ENCODE measurements at places on chromosomes 12 and 14.

DNA sequence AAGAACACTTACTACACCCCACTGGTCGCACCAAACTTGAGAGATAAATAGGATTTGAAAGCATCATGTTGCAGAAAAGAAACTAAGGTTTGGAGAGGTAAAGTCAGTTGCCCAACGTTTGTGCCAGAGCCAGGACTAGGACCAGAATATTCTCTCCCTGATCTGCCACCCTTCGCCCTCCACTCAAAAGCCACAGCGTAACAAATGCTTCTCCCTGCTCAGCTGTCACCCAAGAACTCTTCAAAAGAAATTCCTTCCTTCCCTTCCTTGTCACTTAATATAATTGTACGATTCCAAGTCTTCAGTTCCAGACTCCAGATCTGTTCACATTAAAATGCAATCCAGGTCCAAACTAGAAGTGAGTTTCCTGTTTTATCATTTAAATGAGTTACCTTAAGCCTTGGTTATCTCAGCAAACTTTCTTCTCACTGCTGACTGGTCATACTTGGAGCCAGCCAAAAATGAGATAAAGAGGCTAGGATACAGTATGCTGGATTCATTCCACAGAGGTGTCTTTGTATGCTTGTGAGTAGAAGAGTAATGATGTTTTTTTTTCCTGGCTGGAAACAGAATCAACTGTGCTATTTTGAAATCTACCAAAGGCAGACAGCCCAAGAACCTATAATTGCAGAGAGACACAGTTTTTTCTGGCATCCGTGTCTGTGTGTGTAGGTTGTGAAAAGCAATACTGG is 12.8 kb upstream of the PPFIBP1 start:
- DNase-seq, result no peak

- no peak for DNase-seq
Observed at GRCh38 chr14:21168055-21168454, 12.2 kb upstream of the OR5AU1 start.

DNA sequence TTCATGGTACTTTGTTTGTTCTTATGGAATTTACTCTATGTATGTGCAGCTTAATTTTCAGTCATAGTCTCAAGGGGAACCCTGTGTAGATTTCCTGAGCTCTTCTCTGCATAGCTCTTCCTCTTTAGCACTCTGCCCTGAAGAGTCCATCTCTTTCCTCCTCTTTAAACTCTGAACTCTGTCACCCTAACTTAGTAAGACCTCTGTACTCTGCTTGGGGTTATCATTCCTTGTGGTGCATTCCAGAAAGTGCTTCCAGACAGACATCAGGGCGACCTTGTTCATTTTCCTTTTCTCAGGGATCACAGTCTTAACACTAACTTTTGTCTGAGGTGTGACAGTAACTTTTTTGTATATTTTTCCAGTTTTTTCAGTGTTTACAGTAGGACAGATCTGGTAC is 179.3 kb downstream of the RAD51B start:
- DNase-seq, result no peak

DNA sequence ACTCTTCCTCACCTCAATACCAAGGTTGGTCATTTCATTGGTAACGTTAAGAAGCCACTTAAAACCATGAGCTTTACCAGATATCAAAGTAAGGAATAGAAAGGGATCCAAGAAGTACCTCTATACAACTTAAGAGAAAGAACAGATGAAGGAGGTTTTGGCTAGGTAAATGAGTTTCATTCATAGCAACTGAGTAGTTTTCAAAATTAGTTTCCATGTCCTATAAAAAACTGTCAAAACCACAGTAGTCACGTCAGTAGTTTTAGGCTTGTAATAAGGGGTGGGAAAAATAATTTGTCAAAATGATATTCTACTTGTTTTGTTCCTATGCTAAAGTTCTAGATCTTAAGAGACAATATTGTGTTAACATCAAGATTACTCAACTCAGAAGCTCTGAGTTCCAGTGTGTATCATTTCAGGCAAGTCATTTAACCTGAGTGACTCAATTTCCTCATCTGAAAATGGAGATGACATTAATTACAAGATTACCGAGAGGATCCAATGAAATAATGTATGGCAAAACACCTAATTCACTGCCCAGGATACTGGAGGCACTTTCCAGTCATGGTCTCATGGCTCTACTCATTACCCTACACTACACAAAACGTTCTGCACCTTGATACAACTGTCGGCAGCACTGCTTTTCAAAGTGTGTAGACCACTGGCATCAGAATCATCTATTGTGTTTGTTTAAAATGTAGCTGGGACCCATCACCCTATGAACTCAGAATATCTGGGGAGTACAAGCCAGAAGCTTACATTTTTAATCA is 24.1 kb upstream of the SLC6A13 start:
- DNase-seq, result no peak

GRCh38 chr14:89142366-89142765 is 274.7 kb downstream of the FOXN3 start:
- DNase-seq, result no peak

GRCh38 chr12:53483979-53484377 is 15.3 kb downstream of the MAP3K12 start:
- no peak for DNase-seq

DNA sequence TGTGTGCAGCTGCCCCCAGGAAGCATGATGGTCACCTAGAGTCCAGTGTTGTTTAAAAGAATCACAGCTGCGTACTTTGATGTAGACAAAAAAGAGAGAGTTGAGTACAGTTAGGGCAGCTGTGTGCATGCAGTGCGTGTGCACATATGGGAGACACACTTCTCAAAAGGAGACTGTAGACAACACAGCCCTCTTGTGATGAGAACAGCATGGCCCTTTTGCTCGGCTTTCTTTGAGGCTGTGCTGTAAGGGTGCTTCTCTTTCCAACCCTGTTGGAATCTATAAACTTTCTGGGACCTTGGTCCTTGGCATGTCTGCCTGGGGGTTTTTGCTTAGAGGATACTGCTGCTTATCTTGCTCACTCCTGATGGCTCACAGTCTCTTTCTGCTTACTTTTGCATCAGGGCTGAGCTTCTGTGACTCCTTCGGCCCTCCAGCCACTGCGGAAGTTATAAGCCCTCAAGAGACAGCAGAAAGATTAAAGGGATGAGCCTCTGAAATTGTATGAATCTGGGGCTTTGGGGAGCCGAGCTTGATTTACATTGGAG is 102.9 kb downstream of the DYRK2 start:
- no peak for DNase-seq

DNA sequence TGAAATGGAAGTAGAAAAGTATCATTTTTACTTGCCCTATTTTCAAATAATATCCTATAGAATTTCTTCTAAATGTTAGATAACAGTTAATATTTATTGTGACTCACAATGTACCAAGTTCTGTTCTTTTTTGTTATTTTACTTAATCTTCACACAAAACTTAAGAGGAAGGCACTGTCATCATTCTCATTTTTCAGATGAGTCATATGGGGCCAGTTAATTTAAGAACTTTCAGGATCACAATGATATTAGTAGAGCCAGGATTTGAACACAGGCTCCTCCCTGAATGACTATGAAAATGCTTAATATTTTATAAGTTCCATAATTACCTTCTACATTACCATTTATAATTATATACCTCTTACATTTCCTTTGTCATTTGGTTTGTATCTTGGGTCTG is 10.4 kb upstream of the TMEM260 start:
- DNase-seq, result no peak

DNA sequence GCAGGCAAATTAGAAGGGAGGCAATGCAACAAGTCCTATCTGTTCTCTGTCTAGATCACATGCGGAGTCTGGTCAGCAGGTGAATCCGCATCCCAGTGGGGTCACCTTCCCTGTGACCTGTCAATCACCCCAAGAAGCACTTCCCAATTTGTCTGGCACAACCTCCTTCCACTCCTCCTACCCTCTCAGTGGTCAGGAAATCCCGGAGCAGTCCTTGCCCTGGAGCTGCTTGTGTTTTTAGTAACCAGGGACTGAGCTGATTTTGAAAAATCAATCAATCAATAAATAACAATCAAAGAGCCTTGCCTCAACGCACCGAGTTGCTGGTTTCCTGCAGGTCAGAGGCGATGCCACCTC is 572 bp upstream of the ACSS3 start:
- DNase-seq, result no peak

- DNase-seq, result no peak
Observed at GRCh38 chr14:93219103-93219726, 12.2 kb downstream of the UBR7 start.

DNA sequence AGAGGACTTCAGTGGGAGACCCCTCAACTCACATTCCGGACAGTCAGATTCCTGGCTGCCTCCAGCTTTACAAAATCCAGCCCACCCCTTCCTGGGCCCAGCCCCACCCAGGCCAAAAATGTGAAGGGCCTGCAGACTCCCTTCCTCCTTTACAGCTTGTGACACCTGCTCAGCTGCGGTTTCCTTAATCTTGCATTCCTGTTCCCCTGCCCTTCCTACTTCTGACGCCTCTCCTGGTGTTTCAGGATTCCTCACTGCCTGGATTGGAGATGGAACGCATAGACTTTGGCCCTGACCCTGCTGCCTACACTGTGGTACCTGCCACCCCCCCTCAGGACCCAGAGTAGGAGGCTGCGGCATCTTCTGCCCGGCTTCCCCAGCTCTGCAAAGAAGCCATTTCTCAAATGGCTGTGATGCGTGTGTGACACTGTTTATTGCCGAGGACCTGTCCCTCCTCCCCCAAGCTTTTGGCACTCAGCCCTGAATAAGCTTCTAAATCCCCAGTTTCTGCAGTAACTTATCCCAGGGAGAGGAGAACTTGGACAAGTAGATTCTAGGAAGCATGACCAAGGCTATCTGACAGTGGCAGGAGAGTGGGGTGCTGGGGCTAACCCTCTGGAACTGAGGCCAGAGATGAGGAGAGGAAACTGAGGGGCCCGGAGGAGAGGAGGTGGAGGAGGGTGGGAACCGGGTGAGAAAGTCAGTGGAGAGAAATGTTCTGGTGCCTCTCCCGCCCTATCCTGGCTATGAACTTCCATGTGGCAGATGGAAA is 24.9 kb upstream of the BCDIN3D start:
- no peak for DNase-seq

DNA sequence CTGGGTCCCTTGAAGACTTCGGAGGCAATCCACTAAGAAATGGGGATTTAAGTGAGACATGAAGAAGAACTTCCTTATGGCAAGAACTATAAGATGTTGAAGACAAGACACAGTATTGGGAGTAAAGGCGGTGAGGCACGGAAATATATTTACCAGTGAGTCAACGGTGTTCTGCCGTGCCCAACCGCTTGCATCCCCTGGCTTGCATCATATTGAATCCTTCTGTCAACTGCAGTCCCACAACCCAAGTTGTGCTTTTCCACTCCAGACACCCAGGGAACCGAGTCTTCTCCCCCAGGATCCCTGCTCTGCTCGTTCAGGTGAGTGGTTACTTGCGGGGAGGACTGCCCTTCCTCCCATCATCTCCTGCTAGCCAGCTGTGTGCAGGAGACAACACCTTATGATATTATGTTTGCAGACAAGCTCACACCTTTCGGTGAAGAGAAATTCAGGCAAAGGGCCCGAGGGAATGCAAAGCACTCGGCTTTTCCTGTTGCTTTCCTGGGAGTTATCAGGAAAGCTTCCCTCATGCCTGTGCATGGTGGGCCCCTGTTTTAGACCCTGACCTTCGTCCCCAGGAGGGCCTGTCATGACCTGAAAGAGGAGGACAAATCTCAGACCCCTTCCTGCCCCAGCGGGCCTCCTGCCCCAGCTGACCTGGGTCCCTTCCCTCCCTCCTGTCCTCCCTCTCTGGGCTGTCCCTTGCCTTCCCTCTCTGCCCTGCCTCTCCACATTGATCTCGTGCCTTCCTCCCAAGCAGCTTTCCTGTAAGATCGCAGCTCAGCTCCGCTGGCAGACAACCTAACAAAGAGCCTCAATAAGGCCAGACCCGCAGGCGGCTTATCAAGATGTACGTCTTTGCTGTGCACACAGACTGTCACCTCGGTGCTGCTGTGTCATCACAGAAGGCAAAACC is 4.3 kb upstream of the LRTM2 start:
- no peak for DNase-seq

- DNase-seq, result no peak
Observed at GRCh38 chr12:49806877-49807276, 21.3 kb downstream of the NCKAP5L start.

DNA sequence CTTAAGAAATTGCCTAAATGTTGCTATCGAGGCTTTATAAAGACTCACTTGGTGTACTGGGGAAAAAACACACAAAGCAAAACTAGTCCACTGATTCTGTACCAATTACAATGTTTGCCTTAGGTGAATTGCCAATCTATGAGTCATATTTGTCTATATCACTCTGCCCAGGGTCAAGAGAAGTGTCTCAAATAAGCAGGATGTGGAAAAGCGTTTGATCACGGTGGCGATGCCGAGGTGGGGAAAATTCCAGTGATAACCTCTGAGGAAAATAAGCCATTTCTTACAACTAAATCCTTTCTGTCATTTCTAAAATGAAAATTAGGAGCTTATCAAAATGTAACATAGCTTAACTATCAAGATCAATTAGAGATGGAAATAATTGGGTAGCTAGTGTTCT is 148.6 kb upstream of the DIO3 start:
- DNase-seq, result no peak

DNA sequence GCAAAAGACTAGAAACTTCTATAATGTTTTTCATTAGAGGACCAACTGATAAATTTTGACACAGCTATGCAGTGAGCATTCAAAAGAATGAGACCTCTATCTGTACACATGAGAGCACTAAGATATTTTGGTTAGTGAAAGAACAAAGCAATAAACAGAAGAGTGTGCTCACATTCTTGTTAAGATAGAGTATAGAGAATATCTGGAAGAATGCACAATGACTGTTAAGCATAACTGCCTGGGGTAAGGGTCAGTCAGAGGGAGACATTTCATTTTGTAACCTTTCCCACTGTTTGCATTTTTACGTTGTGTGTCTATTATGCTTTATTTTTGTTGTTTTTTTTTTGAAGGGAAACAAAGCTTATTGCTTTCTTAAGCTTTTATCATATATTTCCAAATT is 20.7 kb downstream of the KCNMB4 start:
- no peak for DNase-seq

DNA sequence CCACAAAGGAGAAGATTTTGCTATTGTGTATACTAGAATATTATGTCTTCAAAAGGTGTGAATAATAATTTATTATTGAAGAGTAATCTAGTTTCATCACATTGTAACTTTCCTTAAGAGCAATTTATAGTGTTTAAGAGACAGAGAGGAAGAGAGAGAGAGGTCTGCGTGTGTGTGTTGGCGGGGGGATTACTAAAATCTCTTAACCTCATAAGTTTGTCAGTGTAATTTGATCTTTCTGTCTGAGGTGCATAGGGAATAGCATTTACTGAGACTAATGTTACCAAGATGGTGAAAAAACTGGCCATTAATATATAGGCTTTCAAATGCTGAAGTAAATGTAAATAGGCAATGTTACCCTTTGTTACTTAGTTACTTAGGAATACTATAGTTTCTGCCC is 48.2 kb upstream of the BTG1 start:
- DNase-seq, result no peak

Data from NCI-H187 treated with DMSO at 0.1 percent for 48 hours (cell line).